ENCODE measurements at places on chromosomes 3 and 15.

DNA sequence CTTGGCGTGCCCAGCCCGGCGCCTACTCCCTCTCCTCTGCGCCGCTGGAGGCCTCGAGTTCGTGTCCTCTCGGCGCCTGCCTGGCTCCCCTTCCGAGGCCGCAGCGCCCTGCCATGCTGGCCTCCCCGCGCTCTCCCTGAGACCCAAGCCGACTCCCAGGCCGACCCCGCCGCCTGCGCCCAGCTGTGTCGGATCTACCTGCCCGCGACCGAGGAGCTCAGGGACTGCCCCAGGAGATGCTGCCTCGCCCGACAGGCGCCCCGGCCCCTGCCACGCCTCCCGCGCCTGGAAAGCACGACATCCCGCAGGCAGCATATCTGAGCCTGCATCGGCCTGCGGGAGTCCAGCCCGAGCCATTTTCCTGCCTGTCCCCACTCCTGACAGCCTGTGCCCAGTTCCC lies 16.1 kb downstream of the PAQR9 start:
- DNase-seq = no peak

DNA sequence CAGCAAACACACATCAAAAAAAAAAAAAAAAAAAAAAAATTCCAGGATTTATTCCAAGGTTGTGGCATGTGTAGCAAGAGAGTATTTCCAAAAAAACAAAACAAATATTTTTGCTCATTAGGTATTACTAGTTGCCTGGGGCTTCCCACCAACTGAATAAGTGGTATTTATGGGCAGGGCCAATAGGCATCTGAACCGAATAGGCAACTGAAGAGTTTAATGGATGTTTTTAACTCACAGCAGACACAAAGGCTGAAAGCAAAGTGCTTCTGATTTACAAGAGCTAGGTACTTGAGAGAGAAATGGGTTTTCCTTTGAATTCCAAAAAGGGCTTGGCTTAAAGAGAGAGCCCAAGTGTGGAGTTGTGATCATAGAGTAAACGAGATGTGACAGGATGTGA lies 21.4 kb downstream of the EIF4E3 start:
- DNase-seq = no peak

- DNase-seq = no peak
These were observed 439.0 kb upstream of the ADAMTS9 start for GRCh38 chr3:65126527-65127410.

- no peak for DNase-seq
These were observed 33.1 kb upstream of the ALDH1L1 start for GRCh38 chr3:126213379-126214028.

DNA sequence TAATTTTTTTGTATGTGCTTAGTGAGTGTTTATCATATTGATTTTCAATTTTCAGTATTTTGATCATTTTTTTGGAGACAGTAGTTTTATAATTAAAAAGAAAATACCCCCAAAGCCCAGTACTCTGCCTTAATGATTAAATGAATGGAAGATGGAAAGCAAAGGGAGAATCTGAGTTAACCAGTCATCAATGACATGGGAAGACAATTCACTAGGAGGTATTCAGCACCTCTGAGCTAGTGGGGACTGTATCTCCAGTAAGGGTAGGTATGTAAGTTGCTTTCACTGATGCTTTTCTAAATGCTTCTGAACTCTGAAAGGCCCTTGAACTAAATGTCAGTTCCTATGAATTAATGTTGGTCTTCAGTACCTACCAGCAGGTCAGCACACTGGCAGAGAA lies 590.4 kb upstream of the DPPA4 start:
- DNase-seq = no peak

DNA sequence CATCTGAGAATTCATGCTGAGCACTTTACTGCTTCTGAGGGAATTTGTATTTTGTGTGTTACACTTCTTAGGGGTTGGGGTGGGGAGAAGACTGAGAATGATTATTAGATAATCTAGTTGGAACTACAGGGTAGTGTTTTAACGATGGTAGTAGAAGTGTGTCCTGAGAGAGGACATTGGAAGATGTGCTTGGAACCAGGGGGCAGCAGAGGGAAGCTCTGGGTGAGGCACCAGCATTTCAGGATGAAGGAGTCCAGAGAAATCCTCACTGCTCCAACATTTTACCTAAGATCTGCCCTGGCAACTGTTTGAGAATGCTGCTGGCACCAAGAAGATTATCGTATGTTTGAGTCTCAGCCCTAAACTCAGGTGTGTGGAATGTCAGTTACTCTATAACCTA lies 145.5 kb downstream of the SQOR start:
- DNase-seq = no peak

- DNase-seq = no peak
These were observed 3.4 kb upstream of the SLC51B start for GRCh38 chr15:65041787-65042186.

GRCh38 chr3:114441386-114441785 lies 147.6 kb downstream of the TIGIT start:
- DNase-seq = no peak

- no peak for DNase-seq
These were observed 32.7 kb downstream of the ARL14 start for GRCh38 chr3:160709477-160710182.

GRCh38 chr3:160135851-160136250 lies 89.4 kb upstream of the C3orf80 start:
- DNase-seq = no peak

DNA sequence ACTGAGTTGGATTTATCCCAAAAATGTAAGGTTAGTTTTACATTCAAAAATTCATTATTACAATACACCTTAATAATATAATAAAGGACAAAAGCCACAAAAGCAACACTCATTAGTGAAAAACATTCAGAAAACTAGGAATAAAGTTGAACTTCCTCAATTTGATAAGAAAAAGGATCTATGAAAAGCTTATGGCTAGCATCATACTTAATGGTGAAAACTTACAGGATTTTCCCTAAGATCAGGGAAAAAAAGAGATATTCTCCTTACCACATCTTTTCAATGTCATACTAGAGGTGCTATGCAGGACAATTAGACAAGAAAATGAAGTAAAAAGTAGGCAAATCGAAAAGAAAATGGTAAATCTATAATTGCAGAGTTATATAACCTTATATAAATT lies 279.9 kb downstream of the CGGBP1 start:
- DNase-seq = no peak

DNA sequence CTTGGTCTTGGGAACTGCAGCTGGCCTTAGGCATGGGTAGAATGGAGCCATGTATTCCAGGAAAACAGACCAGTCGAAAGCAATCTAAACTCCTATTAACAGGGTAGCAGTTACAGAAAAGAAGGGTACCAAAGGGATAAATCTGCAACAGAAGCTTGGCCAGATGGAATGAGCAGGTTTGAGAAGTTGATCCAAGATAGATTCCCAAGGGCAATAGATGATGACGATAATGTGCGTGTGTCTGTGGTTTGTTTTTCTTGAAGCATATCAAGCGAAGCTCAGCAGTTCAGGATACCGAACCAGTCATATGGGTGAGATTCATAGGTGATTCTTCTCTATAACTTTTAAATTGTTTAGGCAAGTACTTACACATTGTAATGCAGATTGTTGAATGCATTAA lies 203.8 kb upstream of the SEMA6D start:
- no peak for DNase-seq

DNA sequence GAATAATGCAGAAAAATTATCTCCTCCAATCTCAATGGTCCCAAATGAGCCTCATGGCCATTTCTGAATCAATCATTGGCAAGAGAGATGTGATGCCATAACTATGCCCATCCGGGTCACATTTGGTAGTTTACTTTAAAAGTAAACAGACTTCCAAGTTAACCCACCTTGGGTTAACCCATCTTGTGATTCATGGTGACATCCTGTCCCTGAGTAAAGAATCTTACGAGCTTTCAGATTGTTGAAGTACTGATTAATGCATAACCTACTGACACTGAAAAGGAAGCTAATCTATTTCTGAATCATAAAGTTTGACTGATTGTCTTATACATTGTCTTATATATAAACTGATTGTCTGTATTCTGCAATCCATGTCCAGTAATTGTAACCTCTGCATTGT lies 467.2 kb upstream of the AGTR1 start:
- DNase-seq = no peak

Data from frontal cortex (tissue), 4 donors.